ENCODE measurements at places on chromosomes 1 and 21. TPM values are rescaled to one million over a fixed set of nuclear protein-coding genes. Genes with fewer than 3 reads are reported as not detected.

The PLA2G2A gene
- total RNA-seq: not detected

The ALX3 gene
- not detected for total RNA-seq

The C8A gene
- not detected for total RNA-seq

The CSF1 gene
- 21.0 TPM for total RNA-seq
